ENCODE measurements at places on chromosomes 2 and 18. TPM values are rescaled to one million over a fixed set of nuclear protein-coding genes. Genes with fewer than 3 reads are reported as not detected.

CROCC2 gene
- under 0.01 TPM for total RNA-seq

UPP2 gene
- total RNA-seq: 1.2 TPM

LBX2 gene
- 2.7 TPM for total RNA-seq

IL36RN gene
- not detected for total RNA-seq

Data from liver (tissue), 10 donors.